Activated T-cell treated with anti-CD3 and anti-CD28 coated beads for 4 hours (primary cell): ENCODE measurements at places on chromosomes 12 and 14.

- no peak for DNase-seq
Observed at GRCh38 chr12:50211392-50212070, 44.4 kb upstream of the CERS5 start.

DNA sequence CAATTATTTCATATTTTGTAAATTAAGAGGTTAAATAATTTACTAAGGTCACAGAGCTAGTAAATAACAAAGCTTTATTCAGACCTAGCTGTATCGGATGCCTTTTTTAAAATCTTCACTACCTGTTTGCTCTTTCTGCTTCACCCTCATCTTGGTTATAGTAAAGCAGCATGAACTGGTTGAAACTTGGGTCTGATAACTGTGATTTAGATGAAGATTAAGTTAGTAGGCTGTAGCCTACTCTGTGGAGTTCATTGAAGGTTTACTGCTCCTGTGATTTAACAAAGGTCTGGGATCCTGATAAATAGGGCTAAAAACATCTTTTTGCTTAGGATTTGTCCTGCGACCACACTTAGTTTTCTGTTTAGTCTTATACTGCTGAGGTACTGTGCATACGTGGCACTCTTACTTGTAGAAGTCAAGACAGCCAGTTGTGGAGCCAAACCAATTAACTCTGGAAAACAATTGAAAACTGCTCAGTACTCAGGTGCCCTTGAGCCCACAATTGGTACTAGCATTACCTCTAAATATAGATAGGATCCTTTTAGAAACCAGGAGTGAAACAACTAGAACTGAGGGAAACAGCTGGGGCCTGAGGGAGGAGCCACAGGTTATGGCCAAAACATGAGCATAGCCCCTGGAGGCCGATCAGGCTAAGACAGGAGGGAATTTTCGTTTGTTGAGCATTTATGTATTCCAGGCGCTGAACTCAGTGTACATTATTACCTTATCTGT lies 2.3 kb downstream of the SPATS2 start:
- DNase-seq, result no peak

DNA sequence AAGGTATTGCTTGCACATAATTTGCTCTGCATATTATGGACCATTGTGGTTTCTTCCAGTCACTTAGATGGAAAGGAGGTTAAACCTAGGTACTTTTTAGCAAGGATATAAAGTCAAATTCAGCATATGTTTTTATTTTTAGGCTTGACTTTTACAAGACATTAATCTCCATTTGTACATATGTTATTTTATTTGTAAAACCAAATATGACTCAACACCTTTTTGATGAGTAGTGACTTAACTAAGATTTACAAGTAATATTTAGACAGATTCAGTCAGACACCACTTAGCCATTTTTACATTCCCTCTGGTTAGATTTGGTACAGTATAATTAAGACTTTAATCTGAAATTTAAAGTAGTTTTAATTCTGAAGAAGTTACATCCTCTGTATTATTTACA lies 55.0 kb downstream of the BHLHE41 start:
- no peak for DNase-seq

DNA sequence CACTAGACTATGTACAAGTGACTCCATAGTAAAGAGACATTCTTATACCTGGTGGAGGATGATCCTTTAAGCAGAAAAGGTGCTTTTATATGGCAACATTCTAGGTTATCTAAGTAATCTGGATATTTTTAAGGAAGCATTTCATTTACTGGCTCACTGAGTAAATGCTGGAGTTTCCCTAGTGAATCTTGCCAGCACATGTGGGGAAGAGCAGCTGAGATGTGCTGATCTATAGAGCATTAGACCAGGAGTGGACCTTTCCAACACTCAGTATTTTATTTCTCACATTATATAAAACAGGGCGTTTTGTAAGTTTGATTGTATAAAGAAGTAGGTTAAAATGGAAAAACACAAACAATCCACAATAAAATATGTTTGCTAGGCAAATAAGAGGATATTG lies 478.5 kb downstream of the ATP23 start:
- no peak for DNase-seq

DNA sequence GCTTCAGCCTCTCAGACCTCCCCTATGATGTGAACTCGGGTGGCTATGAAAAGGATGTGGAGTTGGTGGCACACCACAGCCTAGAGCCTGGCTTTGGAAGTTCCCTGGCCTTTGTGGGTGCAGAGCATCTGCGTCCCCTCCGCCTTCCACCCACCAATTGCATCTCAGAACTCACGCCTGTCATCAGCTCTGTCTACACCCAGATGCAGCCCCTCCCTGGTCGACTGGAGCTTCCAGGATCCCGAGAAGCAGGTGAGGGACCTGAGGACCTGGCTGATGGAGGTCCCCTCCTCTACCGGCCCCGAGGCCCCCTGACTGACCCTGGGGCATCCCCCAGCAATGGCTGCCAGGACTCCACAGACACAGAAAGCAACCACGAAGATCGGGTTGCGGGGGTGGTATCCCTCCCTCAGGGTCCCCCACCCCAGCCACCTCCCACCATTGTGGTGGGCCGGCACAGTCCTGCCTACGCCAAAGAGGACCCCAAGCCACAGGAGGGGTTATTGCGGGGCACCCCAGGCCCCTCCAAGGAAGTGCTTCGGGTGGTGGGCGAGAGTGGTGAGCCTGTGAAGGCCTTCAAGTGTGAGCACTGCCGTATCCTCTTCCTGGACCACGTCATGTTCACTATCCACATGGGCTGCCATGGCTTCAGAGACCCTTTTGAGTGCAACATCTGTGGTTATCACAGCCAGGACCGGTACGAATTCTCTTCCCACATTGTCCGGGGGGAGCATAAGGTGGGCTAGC lies 7.0 kb upstream of the RPS26 start:
- DNase-seq, result no peak
